Fibroblast of skin of scalp (primary cell): ENCODE measurements at places on chromosomes 1 and 21.

DNA sequence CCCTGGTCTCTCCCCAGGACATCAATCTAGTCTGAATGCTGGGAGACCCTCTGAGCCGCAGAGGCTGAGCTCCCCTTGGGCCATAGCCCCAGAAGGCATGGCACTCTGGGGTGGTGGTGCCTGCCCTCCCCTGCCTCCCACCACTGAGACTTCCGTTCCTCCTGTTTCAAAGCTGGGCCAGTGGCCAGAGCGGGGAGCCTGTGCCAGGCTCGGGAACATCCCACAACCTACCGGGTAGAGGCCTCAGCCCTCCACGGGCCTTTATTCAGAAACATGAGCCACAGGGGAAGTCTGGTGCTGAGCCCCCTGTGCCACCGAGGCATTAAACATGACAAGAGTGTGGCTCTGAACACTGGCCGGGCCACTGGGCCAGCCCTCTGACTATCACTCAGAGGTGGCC, 8.1 kb downstream of the CCDC24 start:
- DNase-seq: no peak

GRCh38 chr1:33057095-33057494, 20.4 kb upstream of the AK2 start:
- DNase-seq: no peak

GRCh38 chr1:178109348-178110143, 15.6 kb downstream of the RASAL2 start:
- peak; percentile 58 for DNase-seq

GRCh38 chr1:31423418-31423947, 10.5 kb downstream of the SERINC2 start:
- no peak for DNase-seq

- no peak for DNase-seq
Observed at GRCh38 chr1:176938375-176938774, 226.1 kb downstream of the ASTN1 start.

GRCh38 chr1:14672005-14672404, 73.5 kb downstream of the KAZN start:
- no peak for DNase-seq

DNA sequence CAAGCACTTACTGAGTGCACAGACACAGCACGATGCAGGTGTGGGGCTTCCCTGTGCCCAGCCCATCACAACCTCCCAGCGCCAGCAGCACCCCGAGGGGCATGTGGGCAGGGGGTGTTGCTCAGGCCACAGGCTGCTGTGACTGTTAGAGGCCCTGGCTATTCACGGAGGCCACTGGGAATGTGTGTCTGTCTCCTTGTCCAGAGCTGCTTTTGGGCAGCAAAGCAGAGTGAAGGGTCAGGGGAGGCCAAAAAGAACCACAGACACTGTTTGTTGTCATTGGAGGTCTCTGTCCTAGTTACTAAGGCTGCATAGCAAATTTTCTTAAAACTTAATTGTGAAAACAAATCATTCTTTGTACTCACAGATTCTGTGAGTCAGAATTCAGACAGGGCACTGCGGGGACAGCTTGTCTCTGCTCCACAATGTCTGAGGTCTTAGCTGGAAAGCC, 49.6 kb downstream of the TNFRSF8 start:
- DNase-seq: no peak

- peak; percentile 92 for DNase-seq
Observed at GRCh38 chr1:231395076-231395997, 26.8 kb downstream of the EGLN1 start.

- DNase-seq: peak; percentile 98
Observed at GRCh38 chr1:154607609-154608396, at the start of gene ADAR. ADAR (minus strand) TSS chr1:154608186; CDS start chr1:154608006, 180 bp downstream.

- DNase-seq: peak; percentile 9
Observed at GRCh38 chr1:81149649-81150325, 650.9 kb upstream of the ADGRL2 start.

GRCh38 chr1:233477359-233477758, 136.5 kb upstream of the KCNK1 start:
- no peak for DNase-seq

DNA sequence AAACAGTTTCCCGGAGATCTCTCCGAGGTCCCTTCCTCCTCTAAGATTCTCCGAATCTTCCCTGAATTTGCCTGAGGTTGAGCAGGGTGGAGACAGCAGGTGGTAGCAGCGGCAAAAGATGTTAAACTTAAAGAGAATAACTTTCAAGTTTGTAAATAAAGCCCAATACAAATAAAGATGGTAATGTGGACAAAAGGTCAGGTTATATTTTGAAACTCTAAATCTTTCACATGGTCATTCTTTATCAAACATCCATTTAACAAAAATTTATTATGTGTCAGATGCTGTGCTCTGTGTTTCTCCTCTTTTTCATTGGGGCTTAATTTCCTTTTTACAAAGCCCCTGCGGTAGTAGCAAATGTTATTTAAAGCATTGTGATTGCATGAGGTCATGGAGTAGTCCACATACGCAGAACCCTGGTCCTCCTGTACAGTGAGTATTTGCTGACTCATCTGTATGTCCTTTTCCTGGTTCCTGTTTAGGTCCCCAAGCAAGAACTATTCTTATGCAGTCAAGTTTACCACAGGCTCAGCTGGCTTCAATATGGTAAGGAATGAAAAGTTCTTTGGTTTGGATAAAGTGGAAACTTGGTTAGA, 119.2 kb downstream of the ITSN1 start:
- peak; percentile 98 for DNase-seq

- DNase-seq: peak; percentile 72
Observed at GRCh38 chr1:26602378-26602959, 72.9 kb downstream of the RPS6KA1 start.

- DNase-seq: no peak
Observed at GRCh38 chr21:33241846-33242245, 12.1 kb downstream of the IFNAR2 start.

DNA sequence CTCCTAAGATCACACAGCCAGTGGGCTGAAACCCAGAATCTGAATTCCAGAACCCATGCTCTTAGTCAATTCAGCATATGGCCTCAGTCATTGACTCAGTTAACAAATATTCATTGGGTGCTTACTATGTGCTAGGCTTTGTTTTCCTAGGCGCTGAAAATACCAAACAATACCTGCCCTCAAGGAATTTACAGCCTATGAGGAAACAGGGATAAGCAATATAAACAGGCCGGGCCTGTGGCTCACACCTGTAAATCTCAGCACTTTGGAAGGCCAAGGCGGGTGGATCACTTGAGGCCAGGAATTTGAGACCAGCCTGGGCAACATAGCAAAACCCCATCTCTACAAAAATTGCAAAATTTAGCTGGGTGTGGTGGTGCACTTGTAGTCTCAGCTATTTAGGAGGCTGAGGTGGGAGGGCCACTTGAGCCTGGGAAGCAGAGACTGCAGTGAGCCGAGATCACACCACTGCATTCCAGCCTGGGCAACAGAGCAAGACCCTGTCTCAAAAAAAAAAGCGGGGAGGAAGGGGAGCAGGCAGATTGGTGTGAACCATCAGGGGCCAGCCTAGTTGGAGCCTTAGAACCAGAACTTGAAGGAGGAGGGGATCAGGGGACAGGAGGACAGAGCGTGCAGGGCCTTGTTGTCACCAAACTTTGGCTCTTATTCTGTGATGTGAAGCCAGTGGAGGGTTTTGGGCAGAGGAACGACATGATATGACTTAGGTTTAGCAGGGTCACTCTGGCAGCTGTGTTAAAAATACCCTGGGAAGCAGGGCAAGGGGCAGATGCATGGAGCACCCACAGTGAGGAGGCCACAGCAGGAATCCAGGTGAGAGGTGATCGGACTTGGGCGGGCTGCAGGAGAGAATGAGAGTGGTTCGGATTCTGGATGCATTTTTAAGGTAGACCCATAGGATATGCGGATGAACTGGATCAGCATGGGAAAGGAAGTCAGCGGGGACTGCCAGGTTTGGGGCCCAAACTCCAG, 5.8 kb downstream of the TINAGL1 start:
- no peak for DNase-seq

DNA sequence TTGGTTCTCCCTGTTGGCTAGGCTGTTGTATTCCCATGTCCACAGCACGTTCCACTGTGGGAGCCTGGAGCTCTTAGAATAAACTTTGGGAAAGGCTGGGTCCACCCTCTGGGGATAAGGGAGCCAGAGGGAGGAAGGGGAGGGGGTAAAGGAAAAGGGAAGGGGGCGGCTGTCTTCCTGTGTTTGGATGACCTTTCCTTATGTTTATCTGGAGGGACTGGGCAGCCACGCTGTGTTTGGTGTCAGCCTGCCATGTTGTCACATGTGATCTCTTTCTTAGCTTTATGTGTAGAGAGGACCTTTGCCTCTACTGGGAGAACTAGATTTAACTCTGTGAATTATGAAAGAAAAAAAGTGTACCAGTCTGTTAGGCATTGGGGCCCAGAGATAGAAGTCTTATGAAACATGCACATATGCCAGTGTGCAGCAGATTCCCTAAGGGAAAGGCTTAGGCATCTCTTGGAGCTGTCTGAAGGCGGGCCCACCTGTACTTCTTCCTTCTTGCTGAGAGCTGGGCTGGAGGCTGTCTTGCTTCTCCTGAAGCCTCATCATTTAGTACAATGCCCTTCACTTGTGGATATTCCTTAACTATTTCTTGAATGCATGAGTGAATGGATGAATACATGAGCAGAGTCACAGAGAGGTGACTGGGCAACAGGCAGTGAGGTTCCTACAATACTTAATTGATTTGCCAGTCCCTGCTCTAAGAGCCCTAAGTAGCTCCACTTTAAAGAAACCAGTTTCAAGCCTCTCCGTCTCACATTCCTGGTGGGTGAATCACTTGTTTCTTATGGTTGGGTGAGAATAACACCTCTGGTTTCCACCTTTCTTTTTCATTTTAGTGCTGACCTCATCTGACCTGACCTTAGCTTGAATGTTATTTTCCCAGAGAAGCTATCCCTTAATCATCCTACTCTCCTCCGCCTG, 62.5 kb upstream of the ARHGAP29 start:
- DNase-seq: peak; percentile 46

GRCh38 chr1:17199267-17200044, 5.5 kb upstream of the PADI1 start:
- no peak for DNase-seq

- DNase-seq: peak; percentile 60
Observed at GRCh38 chr21:25708467-25709065, 26.1 kb downstream of the ATP5PF start.

DNA sequence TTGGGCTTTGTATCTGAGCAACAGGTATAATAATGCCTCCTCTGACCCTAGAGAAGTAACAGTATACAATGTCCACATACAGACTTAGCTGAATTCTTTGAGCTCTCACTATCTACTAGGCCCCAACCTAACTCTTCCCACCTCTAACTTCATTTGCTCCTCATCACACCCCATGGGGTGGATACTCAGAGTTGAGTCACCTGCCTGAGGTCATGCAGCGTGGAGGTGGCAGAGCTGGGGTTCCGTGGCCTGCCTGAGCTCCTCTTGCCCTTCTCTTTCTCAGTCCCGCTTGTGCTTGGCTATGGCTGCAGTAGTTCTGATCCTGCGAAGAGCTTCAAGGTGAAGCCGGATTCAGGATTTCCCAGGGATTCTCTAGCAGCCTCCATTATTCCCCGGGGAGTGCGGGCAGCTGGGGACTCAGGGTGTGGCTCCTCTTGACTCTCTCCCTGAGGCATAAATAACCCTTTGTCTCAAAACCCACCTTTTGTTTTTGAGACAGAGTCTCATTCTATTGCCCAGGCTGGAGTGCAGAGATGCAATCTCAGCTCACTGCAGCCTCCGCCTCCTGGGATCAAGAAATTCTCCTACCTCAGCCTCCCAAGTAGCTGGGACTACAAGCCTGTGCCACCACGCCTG, 29.9 kb upstream of the ACTL8 start:
- no peak for DNase-seq

DNA sequence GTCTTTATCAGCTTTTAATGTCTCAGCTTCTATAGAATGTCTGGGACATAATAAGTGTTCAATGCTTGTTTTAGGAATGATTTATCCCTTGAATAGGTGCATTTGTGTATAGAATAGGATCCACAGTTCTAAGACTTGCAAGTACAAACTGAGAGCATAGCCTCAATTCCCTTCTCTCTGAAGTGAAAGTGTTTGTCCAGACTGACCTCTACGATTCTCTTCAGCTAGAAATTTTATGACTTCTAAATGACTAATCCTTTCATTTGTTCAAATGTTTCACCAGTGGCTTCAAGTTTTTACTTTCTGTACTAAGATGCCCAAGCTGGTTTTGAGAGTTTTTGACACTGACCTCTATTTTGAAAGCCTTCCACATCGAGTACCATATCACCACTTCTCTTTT, 608.2 kb upstream of the ADGRL4 start:
- no peak for DNase-seq

DNA sequence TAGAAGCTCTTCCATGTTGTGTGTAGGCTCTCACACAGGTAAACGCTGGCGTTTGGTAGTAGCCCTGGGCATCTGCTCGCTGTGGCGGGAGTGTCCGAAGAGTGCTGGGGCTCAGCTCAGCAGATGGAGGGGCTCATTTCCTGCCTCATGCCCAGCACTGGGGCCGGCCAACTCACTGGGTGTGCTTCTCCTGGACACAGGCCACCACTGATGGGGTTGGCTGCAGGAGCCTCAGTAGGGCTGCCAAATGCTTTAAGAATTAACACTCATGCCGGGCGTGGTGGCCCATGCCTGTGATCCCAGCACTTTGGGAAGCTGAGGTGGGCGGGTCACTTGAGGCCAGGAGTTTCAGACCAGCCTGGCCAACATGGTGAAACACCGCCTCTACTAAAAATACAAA, 20.9 kb downstream of the UQCRHL start:
- peak; percentile 51 for DNase-seq

DNA sequence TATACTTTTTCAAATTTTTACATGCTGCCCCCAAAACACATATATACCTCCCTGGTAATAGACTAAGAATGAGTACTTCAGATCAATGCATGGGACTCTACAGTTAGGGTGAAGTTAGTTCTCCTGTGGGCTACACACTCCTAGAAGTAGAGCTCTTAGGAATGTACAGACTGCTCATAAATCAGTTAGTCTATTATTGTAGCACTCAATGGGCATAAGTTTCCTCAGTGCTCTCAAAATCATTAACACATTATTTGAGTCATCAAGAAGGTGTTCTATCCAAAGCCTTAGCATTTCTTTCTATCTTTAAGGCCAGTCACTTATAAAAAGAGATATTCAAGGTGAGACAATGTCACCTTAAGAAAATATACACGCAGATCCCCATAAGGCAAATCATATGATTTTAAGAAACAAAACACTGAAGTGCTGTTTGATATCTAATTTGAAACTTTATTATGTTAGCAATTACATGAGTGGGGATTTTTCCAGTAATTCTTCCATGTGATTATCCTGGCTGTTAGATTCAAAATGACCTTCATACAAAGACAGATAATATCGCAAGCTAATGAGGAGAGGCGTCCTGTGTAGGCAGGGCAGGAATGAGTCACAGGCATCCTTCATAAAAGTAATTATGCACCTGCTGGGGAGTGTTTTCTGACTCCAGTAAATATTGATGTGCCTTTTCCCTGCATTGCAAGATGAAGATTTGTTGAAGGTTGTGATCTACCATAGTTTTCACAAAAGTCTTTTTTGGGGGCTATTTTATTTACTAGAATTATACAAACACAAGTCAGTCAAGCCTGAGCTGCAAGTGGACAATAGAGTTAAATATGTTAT, 167.2 kb upstream of the ATP1B1 start:
- DNase-seq: no peak

DNA sequence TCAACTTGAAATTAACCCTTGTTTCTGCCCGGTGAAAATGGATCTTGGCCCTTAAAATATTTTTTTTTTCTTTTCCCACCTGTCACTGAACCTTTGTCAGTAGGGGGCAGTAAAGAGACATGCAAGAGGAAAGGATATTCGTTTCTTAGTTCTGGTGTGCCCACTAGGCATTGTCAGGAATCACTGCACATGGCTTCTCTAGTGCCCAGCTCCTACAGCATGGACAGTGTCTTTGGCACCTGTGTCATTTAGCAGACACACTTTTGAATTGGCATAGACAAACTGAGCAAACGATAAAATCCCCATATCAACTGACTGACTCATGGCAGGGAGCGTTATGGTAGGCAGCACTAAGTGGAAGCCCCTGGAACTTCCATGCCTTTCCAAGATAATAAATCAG, 1048.1 kb downstream of the BRINP3 start:
- DNase-seq: peak; percentile 31
